Globus pallidus (tissue), 1 donor: ENCODE measurements at places on chromosomes 5 and 9.
A peak's percentile ranks its signal among the peaks of the same experiment; 100 is the strongest.

DNA sequence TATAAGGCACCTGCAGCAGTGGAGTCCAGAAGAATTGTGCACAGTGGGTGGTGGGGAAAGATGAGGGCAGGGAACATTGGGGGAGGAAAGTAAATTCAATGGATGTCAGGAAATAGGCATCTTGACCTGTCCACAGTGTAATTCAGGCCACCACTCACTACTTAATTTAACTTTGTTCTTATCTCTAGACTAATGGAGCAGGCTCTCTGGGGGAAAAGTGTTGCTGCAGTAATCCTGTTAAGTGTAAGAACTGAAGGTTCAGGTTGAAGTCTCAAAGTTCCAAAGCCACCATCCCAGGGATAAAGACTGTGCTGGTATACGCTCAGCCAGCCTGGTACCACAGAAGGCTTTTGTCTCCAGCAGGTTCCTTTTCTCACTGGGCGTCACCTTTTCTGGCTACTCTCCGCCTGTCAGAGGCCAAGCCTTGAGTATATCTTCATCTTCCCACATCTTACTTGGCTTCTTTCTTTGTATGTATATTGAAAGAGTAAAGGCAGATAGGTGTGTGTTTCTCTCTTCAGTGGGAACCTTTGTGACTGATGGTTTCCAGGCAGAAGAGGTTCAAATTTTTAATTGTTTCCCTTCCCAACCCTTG lies 150.9 kb upstream of the DMRT1 start:
- no peak for DNase-seq

DNA sequence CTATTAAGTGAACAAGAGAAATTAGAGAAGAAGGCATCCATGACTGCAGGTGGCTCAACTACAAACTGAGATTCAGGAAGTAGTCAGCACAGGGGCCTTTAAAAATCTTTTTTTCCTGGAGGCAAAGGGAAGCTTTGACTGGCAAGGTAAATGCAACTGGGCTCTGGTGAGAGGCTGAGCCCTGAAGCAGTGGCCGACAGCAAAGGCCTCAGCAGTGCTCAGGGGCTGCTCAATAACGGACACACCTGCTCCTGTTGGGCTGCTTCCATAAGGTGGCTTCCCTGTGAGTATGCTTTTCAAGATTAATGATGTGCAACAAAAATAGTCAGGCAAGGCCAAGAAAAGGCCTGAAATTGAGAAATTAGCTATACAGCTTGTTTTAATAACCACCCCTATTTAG lies 134.2 kb upstream of the RGMB start:
- DNase-seq = no peak

DNA sequence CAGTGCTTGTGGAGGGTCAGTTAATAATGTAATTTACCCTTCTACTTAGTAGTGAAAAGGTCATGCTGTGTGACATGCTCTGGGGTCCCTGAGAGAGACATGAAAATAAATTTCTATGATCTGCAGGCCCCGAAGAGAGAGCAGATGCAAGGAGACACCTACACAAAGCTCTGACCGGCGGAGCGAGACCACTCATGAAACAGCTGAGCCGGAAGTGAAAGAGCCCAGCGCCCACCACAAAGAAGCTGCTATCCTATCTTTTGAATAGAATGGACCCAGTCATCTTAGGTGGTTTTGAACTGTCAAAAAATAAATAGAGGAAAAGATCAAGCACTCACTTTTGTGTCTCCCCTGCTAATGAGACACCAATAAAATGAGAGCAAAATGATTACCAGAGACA lies 190.0 kb downstream of the MED10 start:
- no peak for DNase-seq

DNA sequence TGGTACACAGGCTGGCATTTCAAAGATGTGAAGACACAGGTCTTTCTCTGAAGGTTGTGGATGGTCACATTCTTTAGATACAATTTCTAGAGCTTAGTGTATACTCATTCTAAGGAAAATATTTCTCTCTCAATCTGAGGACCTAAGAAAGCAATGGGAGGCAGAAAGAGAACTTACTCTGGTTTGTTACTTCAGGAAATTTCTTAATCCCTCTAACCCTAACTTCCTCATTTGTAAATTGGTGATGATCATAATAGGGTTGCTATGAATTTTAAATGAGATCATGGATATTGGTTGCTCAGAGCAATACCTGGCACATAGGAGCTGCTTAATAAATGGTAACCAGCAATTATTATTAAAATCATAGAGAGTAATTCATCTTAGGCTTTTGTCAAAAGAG lies 22.1 kb downstream of the FAM170A start:
- no peak for DNase-seq

GRCh38 chr5:169974121-169974770 lies 6.0 kb downstream of the INSYN2B start:
- no peak for DNase-seq

DNA sequence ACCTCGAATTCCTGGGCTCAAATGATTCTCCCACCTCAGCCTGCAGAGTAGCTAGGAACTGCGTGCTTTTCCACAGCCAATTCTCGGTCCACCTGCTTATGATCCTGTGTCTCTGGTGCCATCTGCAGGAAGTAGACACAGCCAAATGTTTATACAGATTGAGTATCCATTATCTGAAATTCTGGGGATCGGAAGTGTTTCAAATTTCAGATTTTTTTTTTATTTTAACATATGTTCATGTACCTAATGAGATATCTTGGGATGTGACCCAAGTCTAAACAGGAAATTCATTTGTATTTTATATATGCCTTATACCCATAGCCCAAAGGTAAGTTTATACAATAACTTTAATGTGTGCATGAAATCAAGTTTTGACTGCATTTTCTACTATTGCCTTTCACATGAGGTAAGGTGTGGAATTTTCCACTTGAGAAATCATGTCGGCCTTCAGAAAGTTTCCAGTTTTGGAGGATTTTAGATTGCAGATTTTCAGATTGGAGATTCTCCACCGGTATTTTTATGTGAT lies 89.5 kb downstream of the ESM1 start:
- DNase-seq = peak; percentile 45

GRCh38 chr9:135817951-135818717 lies 89.2 kb downstream of the CAMSAP1 start:
- no peak for DNase-seq

- DNase-seq = peak; percentile 91
Observed at GRCh38 chr5:82165740-82166530, 112.2 kb downstream of the RPS23 start.

- DNase-seq = no peak
Observed at GRCh38 chr9:113154471-113154870, 3.7 kb downstream of the SLC31A2 start.

DNA sequence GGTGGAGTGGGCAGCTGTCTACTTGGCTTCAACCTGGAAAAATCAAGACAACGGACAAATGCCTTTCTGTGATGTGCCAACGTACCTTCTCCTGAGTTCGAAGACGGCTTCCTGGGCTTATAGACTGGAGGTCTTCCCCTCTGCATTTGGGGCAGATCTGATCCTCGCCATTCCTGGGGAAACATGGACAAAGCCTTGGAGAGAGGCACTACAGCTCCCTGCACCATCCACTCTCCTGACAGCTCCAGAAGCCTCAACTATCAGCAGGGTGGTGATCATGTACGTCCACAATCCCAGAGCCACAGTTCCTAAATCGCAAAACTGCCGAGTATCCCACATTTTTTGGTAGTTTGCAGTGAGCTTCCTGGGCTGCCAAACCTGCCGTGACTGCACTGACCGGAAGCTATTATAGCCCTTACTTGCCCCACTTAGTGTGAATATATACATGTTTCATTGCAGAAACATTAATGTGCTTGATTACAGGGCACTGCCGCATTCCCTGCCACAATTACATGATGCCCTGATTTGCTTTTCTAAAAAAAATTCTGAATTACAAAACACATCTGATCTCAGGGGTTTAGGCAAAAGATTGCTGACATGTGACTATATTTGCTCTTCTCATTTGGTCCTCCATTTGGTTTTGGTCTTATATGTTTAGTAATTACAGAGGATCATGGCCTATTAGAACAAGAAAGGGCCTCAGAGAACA lies 2.8 kb downstream of the TRAF1 start:
- DNase-seq = no peak

GRCh38 chr9:97975376-97975775 lies 7.8 kb upstream of the ANP32B start:
- DNase-seq = no peak

DNA sequence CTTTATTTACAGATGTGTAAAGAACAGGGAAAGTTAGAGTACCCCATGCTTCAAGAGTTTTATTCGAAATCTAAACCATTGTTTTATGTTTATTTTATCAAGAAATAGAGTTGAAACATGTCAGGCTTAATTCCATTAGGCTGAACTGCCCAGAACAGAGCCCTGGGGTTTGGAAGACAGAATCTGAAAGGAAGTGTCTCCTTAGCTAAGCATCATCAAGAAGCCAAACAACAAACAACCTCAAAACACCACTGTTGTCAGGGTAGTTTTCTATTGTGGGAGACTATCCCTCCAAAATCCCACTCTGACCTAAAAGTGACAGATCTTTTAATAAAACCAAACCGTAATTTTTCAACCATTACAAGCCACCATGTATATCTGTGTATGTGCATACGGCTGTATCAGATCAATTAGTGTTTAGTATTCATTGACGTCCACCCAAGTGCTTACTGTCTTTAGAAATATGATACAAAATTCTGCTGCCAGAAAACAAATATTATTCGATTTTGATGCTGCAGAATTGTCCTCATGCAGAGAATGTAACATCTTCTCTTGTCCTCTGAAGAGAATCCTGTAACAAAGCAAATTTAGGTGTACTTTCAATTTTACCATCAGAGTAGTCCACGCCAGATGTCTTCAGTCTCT lies 271.9 kb upstream of the TMEM161B start:
- DNase-seq = no peak

DNA sequence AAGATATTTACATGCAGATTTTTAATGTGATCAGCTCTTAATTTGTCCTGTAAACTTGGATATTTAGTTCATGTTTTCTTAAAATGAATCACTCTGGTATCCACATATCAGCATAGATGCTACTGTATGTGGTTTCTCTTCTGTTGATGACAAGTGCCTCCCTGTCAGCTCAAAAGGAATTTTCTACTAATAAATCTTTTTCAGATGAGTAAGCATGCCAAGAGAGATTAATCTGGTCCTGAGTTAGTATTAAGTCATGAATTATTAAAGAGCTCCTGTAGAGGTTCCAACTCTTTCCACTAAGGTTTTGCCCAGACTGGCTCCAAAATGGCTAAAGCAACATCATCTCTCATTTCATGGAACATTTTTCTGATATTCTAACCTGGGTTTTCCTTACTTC lies 129.2 kb downstream of the GOLPH3 start:
- no peak for DNase-seq

GRCh38 chr9:121698627-121699570 lies 47.5 kb downstream of the DAB2IP start:
- DNase-seq = no peak

- DNase-seq = no peak
Observed at GRCh38 chr9:126148994-126149393, 177.6 kb upstream of the MVB12B start.

GRCh38 chr5:153896117-153896516 lies 142.6 kb downstream of the FAM114A2 start:
- DNase-seq = no peak

DNA sequence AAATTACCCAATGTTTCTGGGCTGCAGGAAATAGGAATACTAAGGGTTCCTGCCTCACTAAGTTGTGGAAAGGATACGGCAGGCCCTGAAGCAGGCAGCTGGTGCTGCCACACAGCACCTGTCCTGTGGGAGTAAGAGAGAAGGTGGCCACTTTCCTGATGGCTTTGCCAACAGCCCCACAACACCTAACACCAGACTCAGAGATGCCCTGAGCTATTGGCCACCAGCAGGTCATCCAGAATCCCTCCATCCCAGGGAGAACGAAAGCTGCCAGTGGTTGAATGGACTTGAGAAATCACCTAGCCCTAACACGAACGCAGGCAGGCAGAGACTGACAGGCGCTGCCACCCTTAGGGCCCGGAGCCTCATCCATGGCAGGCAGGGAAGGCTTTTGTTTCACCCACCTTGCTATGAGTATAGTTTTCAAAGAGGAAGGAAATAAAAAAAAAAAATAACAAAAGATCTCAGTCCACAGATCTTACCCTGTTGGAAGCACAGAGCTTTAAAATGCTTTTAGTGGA lies 82.2 kb downstream of the DCP2 start:
- DNase-seq = no peak

- DNase-seq = no peak
Observed at GRCh38 chr5:148913493-148913892, 87.1 kb downstream of the ADRB2 start.

DNA sequence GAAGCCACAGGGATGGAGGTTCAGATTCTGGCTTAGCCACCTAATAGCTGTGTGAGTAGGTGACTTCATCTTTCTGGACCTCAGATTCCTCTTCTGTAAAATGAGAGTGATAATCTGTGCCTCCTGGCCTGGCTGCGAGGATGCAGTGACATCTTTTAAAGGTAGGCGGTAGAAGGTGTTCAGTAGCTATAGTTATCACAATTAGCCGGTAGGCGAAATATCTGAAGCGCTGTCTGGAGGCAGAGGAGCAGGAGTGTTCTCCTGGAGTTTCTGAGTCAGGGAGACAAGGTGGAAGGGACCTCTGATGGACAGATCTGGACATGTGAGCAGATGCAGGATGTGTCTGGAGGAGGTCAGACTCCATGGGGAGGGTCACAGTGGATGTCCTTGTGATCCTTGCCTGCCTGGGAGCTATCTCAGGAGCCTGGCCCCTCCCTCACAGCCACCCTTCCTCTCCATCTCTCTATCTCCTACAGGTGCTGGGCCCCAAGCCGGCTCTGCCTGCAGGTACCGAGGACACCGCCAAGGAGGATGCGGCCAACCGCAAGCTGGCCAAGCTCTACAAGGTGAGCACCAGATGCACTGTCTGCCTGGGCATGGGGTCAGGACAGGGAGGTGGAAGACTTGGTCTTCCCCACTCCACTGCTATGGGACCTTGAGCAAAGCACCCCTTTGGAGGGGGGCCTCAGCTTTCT lies 45.6 kb downstream of the GSN start:
- DNase-seq = no peak

GRCh38 chr5:159669559-159669958 lies 246.7 kb upstream of the ADRA1B start:
- DNase-seq = no peak
